ENCODE measurements at places on chromosomes 4 and X.

DNA sequence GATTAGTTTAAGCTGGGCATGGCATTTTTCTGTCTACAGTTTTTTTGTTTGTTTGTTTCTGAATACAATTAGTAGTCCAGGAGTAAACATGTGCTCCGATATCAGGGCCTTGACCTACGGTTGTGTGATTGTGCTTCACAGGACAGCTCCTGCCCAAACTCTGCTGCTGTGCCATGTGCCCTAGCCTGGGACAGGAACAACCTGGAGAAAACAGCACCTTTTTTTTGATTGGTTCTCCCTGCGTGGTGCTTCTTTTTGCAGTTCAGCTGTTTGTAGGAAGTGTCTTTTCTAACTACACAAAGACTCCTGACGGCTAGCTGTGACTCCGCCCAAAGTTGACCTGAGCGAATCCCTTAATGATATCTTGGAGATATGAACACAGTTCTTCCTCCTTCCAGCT lies 158.8 kb downstream of the ATP10D start:
- no peak for DNase-seq

- DNase-seq, result peak; percentile 66
Observed at GRCh38 chr4:24103434-24104157, 213.7 kb upstream of the PPARGC1A start.

- no peak for DNase-seq
Observed at GRCh38 chr4:164770010-164770724, 16.2 kb downstream of the SMIM31 start.

DNA sequence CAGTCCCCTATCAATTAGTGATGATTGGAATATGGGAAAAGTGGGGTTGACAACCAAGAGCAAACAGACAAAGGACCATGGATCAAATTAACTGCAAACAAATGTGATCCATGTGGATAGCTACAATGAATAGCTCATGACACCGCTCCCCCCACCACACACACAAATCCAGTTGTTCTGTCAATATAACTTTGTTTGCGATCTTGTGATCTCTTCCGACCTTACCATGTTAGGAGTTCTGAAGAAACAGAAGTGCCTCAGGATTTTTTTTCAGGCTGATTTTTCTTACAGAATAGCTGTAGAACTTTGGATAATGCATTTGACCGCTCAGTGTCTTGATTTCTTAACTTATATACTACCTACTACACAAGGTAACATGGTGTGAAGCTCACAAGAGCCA lies 116.6 kb downstream of the SH2D1A start:
- DNase-seq, result no peak

GRCh38 chrX:70479922-70480659 lies 35.5 kb downstream of the DLG3 start:
- peak; percentile 11 for DNase-seq

DNA sequence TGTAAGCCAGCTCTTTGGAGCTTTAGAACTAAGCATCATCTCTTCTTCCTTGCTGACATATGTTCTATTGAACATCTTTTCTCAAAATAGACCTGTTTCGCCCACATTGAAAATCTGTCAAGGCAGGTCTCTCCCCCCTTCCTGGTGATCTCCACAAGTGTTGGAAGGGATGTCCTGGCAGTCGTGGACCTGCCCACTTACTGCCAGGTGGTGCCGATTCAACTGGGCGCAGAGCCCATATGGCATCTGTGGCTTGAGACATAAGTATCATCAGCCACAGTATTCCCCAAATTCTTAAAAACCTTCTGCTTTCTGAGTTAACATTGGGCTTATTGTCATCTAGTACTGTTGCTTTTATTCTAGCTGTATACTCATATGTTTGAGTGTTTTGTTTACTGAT lies 969.3 kb upstream of the FTHL17 start:
- DNase-seq, result no peak

DNA sequence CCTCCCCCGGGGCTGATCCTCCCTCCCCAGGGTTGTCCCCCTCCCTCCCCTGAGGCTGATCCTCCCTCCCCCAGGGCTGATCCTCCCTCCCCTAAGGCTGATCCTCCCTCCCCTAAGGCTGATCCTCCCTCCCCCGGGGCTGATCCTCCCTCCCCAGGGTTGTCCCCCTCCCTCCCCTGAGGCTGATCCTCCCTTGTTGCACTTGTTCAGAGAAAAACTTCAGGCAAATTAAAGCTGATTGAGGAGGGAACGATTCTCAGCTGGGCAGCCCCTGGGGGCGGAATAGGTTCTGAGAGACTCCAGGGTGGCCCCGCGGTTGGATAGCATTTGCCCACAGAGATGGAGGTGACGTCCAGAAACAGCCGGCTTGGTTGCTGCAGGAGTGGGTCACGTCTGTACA lies 110.7 kb upstream of the ADRA2C start:
- DNase-seq, result no peak

DNA sequence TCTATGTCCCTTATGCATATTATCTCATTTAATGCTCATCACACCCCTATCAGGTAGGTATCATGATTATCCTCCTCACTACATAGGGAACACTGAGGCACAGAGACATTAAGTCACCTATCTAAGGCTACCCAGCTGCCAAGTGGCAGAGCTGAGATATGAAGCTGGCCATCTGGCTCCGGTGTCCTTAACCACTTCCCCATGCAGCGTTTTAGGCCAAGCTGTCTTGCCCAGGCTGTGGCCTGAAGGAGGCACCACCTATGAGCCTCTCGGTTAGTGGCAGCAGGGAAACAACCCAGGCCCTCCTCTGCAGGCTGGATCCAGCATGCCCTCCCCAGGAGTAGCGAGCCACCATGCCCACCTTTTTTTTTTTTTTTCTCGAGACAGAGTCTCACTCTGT lies 16.3 kb downstream of the PJA1 start:
- DNase-seq, result no peak

DNA sequence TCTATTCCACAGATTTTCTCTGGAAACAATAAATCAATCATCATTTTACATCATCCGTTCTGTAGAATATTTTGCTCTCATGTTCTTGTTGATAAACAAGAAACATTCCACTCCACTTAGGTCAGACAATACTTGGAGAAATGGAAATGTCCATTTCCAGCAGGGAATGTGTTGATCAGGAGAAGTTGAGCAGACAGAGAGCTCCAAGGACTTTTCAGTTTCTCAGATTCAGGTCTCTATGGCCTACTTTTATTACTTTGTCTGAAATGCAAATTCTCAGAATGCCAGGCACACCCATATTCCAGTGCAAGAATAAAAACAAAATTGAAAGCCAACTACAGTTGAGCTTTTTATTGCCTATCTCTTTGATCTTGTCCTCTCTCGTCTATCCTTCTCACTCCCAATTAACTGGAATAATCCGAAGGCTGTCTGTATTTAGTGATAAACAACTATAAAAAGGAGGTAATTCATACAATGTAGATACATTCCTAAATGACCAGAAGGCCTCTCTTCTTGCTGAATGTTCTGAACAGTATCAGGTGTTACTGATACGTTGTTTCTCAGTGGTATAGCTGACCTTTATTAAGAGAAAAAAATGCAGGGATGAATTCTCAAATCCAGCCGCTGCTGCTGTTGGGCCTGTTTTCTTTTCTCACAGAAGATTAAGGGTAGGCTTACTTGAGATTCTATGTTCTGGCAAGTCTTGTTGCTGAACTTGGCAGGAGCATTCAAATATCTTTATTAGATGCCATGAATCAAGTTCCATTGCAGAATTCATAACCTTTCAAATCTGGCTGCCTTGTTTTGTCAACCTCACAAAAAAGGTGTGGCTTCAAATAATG lies 72.1 kb downstream of the HPGD start:
- DNase-seq, result no peak

- DNase-seq, result peak; percentile 36
Observed at GRCh38 chrX:115560211-115560977, 580 bp upstream of the PLS3 start.

- DNase-seq, result no peak
Observed at GRCh38 chrX:43968359-43968781, 4.8 kb downstream of the NDP start.

DNA sequence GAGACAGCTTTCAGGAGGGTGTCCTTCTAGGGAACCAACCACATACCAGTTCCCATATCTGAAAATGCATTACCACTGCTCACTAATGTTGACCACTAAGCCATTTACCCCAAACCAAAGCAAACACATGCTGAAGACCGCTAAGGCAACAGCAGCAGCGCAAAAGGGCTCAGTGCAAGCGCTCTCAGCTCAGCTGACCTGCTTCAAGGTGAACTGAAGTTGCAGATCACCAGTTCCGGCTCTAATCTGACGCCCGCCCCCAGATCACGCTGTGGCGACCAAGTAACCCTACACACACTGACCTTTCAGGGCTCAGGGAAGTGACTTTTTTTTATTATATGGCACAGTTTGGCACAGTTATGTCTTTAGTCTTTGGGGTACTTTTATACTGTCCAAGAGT lies 5.8 kb downstream of the MECP2 start:
- DNase-seq, result no peak

GRCh38 chr4:75514949-75515612 lies 808 bp downstream of the THAP6 start:
- DNase-seq, result no peak

- DNase-seq, result no peak
Observed at GRCh38 chr4:41359422-41359775, 102.7 kb downstream of the UCHL1 start.

DNA sequence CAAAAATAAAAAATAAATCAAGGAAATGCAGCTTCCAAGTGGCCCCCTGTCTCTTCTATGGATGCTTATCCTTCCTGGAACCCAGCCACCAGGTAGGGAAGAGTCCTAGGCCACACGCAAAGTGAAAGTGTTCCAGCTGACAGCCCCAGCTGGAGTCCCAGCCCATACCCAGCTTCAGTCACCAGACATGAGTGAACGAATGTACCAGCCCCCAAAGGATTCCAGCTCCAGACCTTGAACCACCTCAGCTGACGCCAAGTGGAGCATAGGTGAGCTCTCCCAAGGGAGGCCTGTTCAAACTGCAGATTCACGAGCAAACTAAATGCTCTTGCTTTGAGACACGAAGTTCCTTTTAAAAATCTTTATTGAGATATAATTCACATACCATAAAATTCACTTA lies 62.0 kb downstream of the BCOR start:
- DNase-seq, result no peak

DNA sequence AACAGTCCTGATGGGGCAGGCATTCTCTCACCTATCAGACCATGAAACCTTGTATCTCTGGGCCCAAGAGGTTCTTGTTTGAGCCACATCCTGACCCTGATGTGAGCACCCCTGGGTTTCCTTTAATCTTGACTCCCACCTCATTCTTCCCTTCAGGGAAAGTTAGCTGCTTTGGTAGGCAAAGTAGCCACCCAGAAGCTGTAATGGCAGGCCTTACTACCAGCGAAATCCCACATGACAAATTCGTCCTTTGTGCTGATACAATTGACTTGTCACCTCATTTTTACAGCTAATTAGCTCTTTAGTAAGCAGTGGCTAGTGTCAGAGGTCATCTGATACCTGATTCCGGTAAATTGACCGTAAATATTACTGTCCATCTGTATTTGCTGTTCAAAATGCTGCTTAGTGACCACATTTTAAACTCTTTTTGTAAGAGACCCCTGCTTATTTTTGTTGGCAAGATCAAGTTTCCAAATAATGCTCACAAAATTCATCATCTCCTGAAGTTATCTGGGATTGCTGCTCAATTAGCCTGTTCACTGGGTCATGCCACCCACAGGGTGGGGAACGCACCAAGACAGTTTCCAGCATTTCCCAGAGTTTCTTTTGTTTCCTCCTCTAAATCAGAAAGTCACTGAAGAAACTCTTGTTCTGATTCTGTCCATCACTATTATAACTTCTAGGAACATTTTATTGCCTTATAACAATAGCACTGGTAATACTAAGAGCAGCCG lies 329.7 kb downstream of the GPAT3 start:
- no peak for DNase-seq

- no peak for DNase-seq
Observed at GRCh38 chrX:149641432-149641831, 9.8 kb upstream of the TMEM185A start.

DNA sequence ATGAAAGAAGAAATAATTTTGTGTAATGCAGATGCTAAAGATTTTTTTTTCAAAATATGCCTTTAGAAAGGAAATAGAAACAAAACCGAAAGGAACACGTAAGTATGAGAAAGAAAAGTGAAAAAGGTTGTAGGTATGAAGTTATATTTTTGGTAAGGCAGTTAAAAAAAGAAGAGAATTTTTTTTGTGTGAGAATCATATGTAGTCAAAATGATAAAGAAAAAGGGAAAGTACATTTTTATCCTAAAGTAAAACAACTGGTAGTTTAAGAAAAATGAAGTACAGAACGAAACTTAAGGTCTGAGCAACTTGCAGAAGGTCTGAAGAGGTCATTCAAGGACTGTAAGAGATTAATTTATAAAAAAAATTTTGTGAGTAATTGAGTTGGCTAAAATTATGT lies 164.0 kb upstream of the TRAM1L1 start:
- DNase-seq, result no peak

- DNase-seq, result no peak
Observed at GRCh38 chr4:73916172-73916925, 47.2 kb downstream of the CXCL1 start.

- DNase-seq, result no peak
Observed at GRCh38 chr4:4296283-4296846, 6.3 kb downstream of the ZBTB49 start.

GRCh38 chr4:31360786-31361185 lies 640.6 kb downstream of the PCDH7 start:
- DNase-seq, result peak; percentile 15

- DNase-seq, result peak; percentile 85
Observed at GRCh38 chrX:22247169-22247568, 25.5 kb upstream of the CBLL2 start.

DNA sequence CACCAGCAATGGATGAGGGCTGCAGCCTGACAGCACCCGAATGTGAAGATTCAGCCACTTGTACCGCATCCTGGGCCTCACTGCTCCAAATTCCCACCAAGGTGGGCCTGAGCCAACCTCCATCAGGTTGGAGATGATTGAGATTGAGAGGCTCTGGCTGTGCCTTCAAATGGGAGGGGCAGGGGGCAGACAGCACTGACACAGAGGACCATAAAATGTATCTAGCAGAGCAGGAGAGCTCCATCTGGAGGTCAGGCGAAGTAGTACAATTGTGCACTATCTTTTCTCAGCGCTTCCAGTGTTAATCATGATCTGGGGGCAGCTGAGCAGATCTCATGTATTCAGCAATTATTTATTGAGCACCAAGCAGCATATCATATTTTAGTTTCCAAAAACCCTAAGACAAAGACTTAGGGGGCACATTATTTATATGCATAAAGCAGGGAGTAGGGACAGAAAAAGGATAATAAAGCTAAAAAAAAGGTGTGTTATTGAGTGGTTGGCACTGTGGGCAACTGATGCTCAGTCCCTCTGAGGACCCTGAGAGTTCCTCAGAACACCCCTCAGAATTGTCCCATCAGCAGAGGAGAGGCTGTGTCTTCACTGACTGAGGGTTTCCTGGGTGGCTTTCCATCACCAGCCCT lies 31.6 kb upstream of the C1QTNF7 start:
- DNase-seq, result peak; percentile 57

DNA sequence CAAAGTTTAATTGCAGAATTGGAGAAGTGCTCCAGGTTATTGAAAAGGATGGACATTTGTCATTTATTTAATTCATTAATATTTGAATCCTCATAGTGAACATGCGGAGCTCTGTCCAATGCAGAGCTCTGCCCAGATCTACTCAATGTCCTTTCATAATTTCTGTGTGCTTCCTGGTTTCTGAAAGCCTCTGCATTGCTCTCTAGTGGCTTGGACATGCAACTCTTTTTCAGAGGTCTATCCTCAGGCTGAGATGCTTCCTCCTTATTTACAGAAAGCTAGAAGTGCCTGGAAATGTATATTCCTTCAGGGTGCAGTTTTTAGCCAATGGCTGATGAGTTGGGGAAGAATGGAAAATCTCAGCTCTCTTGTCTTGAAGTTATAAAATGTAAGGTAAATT lies 786.1 kb upstream of the AADAT start:
- DNase-seq, result no peak
